ENCODE measurements at places on chromosomes 4 and X.
A peak's percentile ranks its signal among the peaks of the same experiment; 100 is the strongest.

DNA sequence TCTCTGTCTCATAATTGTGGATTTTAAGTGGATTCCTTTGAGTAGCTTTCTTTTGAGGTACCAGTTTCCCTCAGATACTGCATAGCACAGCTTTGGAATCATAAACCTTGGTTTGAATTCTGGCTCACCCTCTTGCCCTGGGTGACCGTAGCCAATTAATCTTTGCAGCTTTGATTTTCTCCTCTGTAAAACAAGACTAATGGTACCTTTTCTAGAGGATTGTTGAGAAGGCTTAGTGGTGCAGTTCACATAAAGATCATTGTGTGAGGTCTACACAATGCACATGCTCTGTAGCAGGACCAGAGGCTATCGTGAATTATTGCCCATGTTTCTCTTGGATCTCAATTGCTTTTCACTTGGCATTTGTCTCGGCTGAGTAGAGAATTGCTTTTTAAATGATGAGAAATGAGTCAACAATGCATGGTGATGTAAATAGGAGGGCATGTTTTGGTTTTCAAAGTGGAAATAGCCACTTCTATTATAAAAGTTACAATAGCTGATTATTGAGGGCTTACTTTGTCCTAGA, 47.9 kb downstream of the TMEM131L start:
- no peak for DNase-seq

- DNase-seq = no peak
These were observed 52.5 kb downstream of the HMGB2 start for GRCh38 chr4:173281406-173282255.

- no peak for DNase-seq
These were observed 94.0 kb upstream of the TEX13A start for GRCh38 chrX:105314458-105314857.

GRCh38 chrX:48957477-48957826, at the start of gene OTUD5:
TSS of gene OTUD5 (minus strand) at chrX:48957607. CDS start at chrX:48957570, 37 bp downstream.
- DNase-seq = peak; percentile 78

DNA sequence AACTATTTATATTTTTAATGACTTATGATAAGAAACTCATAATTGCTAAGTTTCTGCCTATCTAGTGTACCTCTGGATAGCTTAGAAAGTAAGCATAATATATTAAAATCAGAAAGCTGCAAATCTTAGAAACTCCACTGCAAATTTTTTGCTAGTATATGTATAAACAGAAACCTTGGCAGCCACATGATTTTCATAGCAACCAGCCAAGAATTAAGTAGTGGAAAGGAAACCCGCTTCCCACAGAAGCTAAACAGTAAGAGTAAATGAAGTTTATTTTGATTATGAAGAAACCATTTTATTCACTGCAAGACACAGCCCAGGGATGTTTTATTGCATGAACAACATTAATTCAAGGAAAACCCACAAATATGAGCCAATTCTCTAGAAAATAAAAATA, 872.5 kb upstream of the ADGRL3 start:
- DNase-seq = no peak

GRCh38 chr4:180900781-180901180, 1342.4 kb upstream of the TENM3 start:
- DNase-seq = no peak

- no peak for DNase-seq
These were observed 184.7 kb upstream of the NDP start for GRCh38 chrX:44157858-44158257.

Data from stimulated activated naive CD4-positive, alpha-beta T cell treated with Interleukin-2 at 50 U/mL for 16 hours (primary cell).